ENCODE measurements at places on chromosomes 2 and 18.

DNA sequence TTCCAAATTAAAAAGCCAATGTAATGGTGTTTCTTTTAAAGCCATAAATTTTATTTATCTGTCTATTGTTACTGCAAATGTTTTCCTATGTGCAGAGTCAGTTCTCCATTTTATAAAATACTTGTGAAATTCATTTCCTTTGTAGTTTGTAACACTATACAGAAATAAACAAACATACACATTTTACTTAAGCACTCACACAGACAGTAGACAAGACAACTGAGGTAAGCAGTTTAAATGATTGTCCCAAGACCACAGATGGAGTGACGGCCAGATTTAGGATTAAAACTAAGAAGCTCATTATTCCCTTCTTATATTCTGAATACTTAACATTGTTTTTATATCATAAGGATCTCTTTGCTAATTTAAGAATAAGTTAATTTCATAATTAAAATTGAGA lies 100.9 kb downstream of the BAZ2B start:
- no peak for DNase-seq

DNA sequence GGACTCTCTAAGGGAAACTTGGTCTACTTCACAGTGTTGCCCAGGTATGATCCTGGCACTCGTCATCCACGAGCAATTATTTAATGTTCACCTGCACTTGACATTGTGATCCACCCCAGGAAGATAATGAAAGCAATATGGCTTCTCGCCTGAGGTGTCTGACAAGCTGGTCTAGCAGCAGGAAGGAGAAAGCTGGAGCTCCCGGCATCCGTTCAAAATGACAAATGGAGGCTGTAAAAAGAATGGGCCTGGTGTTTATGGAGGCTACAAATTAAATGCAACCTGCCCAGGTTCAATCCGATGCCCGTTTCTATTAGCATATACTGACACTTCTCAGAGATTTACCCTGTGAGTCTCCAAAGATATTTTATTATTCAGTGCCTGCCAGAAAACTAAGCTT lies 317.6 kb downstream of the CTNNA2 start:
- no peak for DNase-seq

DNA sequence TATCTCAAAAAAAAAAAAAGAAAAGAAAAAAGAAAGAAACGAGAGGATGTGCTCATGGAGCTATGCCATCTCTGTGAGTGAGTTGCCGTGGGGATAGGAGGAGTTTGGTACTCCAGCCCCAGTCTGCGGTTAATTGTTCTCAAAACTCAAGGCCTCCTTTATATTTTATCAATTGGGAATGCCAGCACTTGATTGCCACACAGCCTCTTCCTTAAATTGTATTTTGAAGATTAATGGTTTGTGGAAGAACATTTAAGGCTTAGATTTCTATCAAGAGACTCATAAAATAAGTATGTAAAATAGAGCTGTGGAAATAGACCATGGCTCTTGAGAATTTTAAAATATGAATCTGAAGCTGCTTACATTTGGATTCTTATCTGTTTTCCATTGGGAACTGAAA lies 29.8 kb downstream of the KCNE4 start:
- no peak for DNase-seq

- no peak for DNase-seq
These were observed 26.6 kb downstream of the SMCHD1 start for GRCh38 chr18:2681993-2682603.

DNA sequence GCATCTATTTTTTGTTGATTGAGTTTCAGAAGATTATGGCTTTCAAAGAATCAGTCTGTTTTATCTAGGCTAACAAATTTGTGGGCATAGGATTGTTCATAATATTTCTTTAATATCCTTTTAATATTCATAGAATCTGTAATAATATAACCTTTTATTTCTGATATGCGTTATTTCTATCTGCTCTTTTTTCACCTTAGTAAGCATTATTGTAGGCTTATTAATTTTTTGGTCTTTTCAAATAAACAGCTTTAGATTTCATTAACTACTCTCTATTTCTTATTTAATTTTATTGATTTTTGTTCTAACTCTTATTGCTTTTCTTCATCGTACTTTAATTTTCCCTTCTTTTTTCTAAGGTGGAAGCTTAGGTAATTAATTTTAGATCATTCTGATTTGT lies 1614.4 kb upstream of the DDX18 start:
- DNase-seq = no peak

GRCh38 chr2:66271777-66272176 lies 163.1 kb upstream of the MEIS1 start:
- DNase-seq = no peak

DNA sequence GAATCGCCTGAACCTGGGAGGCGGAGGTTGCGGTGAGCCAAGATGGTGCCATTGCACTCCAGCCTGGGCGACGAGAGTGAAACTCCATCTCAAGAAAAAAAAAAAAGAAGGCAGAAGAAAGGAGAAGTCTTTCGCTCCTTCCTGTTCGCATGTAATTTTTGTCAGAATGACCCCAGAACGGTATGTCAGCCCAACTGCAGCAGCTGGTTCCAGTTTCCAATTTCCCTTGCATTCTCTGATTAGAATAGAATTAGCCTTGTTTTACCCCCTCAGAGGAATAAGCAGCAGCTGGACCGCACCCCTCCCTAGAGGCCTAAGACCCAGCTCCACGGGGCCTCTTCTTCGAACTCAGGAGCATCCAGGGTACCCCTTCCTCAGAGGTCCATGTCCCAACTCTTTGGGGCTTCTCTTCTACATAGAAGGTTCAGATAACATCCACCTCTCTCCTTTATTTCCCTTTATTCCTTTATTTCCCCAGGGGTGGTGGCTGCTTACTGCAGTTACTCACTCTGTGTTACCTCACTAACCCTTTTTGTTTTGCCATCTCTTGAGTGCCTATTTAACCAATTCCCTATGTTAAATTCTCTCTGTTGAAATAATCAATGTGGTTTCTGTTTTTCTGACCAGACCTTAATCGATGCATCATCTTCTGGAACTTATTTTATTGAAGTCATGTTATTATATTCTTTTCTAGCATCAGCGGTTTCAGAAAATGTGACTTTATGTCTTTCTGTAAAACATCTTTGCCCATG lies 7.2 kb upstream of the PUM2 start:
- no peak for DNase-seq

- no peak for DNase-seq
These were observed 116.0 kb upstream of the RAB27B start for GRCh38 chr18:54712306-54712705.

DNA sequence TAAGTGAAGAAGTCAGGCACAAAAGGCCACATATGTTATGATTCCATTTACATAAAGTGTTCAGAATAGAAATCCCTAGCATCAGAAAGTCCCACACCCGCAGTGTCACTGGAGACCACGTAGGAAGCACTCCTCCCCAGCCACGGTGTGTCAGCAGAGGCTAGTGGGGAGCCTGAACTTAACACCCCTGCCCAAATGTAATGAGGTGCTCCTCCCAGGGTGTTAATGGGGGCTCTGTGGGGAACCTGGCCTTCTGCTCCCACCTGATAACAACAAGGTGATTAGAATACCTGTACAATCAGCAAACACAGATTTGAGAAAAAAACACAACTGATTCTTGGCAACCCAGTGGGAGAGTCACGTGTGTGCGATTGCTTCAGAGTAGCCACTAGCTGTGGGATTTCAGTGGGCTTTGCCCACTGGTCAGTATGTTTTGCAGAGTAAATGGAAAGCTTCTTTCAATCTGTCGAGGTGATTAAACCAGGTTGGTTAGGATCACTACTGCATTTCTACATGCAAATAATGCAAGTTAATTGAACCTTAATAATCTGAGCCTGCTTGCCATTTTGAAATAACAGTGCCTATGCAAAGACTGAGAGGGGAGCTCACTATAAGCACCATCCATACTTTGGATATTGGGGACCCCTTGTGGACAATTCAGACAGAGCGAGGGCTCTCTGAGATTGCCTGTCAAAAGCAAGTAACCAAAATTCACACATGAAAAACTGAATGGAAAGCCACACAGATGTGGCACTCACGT lies 20.6 kb upstream of the ATRAID start:
- peak; percentile 57 for DNase-seq

DNA sequence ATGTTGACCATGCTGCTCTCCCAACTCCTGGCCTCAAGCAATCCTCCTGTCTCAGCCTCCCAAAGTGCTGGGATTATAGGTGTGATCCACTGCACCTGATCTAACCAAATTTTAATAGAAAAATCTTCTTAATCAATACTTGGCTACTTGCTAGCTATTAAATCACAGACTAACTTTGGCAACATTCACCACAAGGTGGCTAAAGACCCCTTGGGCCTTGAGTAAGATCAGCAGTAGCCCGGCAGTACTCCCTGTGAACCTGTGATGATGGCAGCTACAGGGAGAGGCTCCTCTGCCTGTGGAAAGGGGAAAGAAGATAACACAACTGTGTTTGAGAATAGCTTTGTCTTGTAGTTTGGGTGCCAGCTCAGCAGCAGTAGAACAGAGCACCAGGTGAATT lies 102.9 kb downstream of the SLC39A10 start:
- DNase-seq = no peak

DNA sequence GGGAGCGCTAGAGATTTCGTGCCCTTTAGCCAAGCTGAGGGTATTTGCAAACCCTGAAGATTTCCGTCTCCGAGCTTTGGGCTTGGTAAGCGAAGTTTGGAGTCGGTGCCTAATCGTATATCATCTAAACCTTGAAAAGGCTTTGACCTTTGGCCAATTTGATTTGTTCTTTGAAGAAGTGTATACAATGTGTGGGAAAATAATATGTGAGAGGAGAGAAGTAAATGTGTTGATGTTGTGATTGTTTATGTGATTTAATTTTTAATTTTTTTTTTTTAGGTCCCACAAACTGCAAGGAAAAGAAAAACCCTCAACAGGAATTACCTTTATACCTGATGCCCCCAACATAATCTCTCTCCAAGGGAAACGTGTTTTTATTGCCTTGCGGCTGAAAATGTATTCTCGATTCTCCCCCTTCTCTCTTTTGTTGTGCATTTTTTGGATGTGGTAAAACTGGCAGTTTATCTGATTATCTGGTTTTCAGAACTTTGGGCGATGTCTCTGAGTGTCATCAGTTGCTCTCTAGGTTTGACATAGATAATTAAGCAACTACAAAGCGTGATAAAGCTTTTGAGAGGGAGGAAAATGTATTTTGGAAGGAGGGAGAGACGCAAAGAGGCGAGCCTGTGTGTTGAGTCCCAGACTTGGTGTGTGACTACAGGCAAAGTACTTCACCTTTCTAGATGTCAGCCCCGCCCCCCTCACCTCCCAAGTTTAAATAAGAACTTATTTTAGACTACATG lies 912 bp upstream of the FBXO11 start:
- DNase-seq = peak; percentile 8

GRCh38 chr2:197674591-197674990 lies 796 bp downstream of the RFTN2 start:
- no peak for DNase-seq

DNA sequence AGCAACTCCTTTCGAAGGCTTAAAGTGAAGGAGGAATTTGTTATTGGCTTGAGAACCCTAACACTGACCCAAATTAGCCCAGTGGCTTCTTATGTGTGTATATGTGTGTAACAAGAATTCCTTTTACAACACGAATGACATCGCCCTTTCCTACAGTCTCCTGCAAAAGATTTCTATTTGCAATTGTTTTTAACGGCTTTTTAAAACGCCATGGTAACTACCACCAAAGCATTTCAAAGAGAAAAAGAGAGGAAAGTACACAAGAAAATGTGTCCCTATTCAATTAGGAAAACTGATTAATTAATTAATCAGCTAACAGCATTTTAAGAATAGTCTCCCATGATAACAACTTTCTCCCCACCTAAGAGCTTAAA lies 58.1 kb downstream of the PAX3 start:
- no peak for DNase-seq

GRCh38 chr2:222239945-222240675 lies 58.7 kb downstream of the PAX3 start:
- no peak for DNase-seq

DNA sequence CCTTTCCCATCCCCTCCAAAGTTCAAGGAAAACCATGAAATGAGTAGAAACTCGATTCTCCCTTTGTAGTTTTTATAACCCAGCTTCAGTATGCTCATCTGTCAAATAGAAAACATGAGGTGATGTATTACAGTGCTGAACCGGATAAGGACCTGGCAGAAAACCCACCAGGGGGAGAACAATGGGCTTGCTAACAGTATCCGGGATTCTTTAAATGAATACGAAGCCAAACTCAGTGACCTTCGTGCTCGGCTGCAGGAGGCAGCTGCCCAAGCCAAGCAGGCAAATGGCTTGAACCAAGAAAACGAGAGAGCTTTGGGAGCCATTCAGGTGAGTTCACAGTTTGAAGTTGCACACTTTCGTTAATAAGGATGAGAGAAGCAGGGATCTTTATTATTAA lies 113.6 kb upstream of the TTC39C start:
- no peak for DNase-seq
